ENCODE measurements at places on chromosomes 12 and 14.

- no peak for DNase-seq
Observed at GRCh38 chr14:105123064-105123665, 45.4 kb downstream of the JAG2 start.

DNA sequence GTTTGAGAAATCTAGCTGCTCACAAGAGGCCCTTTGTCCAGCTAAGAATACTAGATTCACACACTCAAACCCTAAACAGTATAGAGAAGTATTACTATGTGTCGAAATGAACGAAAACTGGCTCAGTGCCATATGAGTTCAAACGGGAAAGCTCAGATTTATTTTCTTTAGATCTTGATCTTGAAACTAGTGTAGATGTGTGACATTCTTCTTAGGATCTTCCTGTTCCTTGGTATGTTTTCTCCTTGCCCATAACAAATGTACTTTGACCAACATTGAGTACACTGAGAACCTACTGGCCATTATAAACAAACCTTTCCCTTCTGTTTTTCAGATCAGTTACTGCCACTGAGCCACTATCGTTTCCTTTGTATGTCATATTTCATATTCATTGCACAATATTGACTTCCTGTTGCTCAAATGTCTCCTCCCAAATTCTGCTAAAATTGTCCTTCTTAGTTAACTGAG lies 21.3 kb downstream of the MYBPC1 start:
- DNase-seq, result no peak

DNA sequence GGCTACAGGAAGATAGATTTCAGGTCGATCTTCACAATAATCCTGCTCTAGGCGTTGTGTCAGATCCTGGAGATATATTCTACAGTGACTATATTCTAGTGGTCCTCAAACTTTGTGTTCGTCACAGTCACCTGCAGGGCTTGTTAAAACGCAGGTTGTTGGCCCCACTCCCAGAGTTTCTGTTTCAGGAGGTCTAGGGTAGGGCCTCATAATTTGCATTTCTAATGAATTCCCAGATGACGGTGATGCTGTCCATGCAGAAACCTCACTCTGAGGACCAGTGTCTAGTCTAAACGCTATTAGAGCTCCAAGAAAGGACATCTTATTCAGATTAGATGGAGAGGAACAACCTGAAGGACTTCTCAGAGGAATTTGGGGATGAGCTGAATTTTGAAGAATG lies 13.2 kb upstream of the SLC6A13 start:
- no peak for DNase-seq

GRCh38 chr14:71029236-71029781 lies 122.0 kb downstream of the PCNX1 start:
- no peak for DNase-seq

GRCh38 chr12:121455766-121456420 lies 56.0 kb downstream of the RNF34 start:
- no peak for DNase-seq

DNA sequence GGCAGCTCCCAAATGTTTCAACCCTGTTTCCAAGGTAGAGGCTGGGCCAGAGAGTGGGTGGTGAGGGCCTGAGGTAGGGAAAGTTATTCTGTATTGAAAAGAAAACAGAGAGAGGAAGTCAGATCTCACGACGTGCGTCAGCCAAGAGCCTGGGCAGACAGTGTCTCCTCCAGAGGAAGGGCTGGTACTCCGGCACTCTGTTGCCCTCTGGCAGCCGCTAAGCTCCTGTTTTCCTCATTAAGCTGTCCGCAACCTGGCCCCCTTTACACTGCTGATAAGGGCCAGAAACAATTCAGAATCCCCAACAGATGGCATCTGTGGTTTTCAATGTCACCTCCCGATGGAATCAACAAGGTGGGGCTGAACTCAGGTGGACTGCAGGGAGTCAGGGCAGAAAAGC lies 26.0 kb upstream of the LTBP2 start:
- DNase-seq, result no peak

DNA sequence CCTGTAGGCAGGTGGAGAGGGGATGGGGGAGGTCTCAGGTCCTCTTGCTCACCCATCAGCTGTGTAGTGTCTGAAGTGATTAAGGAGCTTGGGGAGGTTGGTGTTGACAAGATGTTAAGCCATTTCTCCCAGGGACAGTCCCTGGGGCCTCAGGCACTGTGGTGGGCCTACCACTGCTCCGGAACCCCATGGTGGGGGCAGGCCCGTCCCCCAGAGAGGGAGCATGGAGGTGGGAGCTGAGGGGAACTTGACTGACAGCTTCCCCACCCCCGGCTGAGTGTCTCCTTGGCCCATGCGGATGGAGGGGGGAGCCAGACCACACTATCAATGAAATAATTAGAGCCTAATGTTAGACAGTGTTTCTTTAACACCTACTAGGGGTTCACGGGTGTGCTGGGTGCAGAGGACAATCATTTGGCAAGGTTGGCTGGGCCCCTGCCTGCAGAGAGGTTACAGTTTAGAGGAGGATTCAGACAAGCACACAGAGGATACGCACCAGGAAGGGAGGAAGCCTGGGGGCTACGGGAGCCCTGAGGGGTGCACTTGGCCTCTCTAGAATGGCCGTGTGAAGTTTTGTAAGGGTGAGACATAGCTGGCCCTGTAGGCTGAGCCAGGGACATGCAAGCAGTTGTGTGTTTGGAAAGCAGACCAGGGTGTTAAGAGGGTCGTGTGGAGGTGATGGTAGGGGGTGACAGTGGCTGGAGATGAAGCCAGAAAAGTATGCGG lies 19.3 kb upstream of the KRT80 start:
- no peak for DNase-seq

DNA sequence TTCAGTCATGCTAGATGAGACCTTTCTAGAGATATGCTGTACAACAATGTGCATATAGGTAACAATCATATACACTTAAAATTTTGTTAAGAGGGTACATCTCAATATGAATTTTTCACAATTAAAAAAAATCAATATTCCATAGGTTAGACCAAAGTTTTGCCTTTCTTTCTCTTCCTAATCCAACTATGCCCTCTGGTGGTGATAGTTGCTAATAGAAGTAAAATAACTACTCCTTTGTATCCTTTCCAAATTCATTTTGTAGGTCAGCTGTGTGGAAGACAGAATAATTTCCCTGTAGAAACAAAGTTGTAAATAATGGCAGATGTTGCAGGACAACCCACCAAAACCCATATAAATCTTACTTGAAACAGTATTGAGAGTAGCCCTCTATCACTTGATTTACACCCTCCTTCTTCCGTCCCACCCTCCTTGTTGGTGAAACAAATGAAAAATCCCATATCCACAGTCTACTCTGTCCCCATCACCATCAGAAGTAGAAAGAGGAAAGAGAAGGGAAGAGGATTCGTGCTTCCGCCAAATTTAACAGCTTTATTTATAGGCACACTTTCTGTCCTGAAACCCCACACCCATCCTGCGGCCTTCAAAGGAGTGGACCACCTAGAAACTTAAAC lies 34.2 kb upstream of the KICS2 start:
- peak; percentile 6 for DNase-seq

GRCh38 chr12:121783766-121784165 lies 9.7 kb downstream of the RHOF start:
- no peak for DNase-seq

DNA sequence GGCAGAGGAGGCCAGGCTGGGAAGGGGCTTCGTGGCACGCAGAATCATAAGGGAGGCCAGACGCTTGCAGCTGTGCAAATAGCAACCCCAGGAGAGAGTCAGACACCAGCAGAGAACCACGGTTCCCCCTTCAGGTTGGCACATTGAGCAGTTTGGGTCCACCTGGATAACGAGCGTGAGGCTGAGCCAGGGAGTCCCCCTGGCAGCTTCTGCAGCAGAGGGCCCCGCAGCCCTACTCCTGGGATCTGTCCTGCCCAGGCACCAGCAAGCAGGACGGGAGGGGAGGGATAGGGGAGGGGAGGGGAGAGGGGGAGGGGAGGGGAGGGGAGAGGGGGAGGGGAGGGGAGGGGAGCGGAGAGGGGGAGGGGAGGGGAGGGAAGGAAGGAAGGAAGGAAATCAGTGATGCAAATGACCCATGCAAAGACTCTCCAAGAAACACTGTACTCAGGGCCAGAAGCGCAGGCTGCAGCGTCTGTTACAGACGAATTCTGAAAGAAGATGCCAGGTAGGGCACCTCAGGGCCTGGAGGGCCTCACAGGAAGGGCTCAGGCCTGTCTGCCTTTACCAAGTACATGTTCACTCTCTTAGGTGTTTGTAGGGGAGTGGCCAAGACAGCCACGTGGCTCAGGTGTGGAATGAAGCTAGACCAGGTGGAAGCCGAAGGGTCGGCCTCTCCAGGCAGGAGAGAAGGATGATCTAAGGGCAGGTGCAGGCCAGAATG lies 32.3 kb upstream of the MMP17 start:
- no peak for DNase-seq

- no peak for DNase-seq
Observed at GRCh38 chr14:60845523-60845922, 111.0 kb downstream of the MNAT1 start.

DNA sequence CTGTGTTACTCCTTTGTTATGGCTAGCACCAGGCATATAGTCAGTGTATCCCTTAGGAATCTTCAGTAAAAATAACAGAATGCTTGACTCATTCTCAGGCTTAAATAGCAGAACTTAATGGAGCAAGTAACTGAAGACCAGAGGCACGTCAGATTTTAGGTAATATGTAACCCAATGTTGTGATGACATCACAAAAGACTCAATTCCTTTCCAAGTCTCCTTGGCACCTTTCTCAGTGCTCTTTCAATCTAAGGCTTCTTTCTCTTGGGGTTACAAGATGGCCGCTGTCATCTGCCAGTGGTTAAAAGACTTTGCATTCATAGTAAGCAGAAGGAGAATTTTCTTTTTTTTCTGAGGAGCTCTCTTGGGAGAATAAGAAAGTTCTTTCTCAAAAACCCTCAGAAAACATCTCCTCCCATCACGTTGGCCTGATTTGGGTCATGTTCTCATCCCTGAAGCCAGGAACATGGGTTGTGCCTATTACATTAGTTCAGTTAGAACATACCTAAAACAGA lies 33.4 kb upstream of the DCN start:
- no peak for DNase-seq

DNA sequence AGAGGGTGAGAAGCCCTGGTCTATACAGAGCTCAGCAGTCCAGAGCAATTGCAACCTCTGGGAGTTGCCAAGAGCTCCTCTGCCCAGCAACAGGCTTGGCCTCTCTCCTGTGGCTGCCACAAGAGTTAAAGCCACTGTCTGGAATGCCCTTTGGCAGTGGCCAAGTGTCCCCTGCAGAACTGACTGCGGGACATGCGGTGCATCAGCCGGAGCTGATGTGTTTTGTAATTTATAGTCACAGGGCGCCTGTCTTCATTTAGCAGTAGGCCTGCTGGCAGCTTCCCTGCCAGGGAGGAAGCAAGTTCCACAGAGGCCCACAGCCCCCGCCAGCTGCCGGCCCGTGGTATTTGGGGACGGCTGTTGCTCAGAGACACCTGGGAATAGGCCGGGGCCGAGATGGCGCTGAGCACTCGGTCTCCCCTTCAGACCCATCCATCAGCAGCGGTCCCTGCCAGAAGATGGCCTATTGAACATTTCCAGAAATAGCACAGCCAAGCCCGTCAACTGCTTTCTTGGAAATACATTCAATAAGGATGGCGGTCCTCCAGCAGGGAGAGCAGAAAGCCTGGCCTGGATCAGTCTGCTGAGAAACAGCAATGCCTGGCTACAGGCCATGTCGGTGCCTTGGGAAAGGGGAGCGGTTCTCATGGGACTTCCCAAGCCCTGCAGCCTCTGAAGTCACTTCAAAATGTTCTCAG lies 217.4 kb downstream of the CRADD start:
- DNase-seq, result no peak

DNA sequence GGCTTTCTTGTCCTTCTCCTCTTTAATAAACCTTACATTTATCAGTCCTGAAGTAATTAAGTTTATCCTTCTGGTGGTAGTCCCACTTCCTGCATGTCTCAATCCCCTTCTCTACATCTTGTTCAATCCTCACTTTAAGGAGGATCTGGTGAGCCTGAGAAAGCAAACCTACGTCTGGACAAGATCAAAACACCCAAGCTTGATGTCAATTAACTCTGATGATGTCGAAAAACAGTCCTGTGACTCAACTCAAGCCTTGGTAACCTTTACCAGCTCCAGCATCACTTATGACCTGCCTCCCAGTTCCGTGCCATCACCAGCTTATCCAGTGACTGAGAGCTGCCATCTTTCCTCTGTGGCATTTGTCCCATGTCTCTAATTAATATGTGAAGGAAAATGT lies 79.3 kb downstream of the ZFC3H1 start:
- DNase-seq, result no peak

DNA sequence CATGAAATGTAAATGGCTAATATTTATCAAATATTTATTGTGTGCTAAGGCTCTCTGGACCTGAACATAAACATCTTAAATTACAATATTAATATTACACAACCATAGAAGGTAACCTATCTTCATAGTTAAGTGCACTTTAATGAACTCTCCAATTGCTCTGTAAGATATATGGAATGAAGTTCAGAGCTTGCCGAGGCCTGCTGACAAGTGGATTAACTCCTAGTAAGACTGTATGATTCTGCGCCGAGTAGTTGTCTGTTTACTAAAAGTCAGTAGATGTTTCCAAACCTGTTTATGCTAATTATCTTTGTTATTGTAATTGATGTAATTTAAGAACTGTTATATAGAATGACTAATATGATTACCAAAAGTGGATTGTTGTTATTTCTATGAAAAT lies 77.2 kb downstream of the PTPRR start:
- no peak for DNase-seq

GRCh38 chr12:26097046-26097878 lies 27.6 kb downstream of the BHLHE41 start:
- peak; percentile 37 for DNase-seq

- no peak for DNase-seq
Observed at GRCh38 chr14:68380329-68380741, 412.5 kb downstream of the ZFP36L1 start.

DNA sequence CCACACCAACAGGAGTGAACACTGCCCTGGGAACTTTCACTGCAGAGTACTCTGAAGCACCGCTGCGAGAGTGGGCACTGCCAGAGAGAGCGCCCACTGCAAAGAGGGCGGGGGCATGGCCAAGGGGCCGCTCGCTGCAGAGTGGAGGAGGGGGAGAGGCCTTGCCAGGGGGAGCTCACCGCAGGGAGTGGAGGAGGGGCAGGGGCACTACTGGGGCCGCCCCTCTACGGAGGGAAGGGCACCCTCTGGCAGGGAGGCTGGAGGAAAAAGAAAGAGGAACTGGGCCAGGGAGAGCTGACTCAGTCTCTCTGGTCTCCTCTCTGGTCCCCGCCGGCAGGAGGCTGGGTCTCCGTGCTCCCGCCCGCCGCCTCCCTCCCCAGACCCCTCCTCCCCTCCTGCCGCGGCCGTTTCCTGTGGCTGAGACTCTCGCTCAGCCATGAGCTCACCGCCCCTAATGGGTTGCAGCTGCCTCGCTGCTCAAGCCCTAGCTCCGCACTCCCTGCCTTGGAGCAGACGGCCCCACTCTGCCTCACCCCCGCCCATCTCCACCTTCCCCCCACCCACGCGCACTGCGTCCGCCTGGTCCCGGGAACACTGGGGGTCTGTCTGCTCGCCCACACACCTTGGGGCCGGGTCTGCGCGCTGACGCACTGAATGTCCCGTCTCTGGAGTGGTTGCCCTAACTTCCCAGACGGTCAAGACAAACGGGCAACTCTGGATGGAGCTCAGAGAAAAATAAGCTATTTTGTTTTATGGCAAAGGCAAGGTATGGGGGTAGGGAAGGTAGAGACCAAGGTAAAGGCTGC lies 1.3 kb downstream of the ARHGEF40 start:
- DNase-seq, result peak; percentile 20

Measured in effector memory CD8-positive, alpha-beta T cell (primary cell).